Hepatocyte (in vitro differentiated cells): ENCODE measurements at places on chromosomes 6 and 20. TPM values are rescaled to one million over a fixed set of nuclear protein-coding genes. Genes with fewer than 3 reads are reported as not detected.

Gene GFOD1
- total RNA-seq: 3.3 and 3.5 TPM in 2 replicates

- peak; percentile 67 for DNase-seq
Measured at GRCh38 chr6:41167173-41167963, 4.5 kb upstream of the TREM2 start.

DNA sequence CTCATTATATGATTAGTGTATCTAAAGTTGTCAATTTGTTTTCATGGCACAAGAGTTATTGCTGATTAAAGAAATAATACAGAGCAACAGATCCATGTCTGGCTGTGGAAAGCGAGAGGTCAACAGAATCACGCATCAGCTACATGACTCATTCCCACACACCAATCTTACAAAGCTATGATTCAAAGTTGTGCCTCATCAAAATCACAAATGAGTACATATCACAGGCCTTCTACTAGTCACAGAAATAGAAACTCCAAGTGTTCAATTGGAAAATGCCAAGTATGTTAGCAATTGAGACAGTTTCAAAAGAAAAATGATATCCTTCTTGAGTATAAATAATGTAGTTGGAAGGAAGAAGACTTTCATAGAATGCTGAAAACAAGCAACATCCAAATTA lies 57.8 kb upstream of the NKAIN2 start:
- DNase-seq: no peak

Gene BPIFA1
- total RNA-seq: not detected in 2 replicates

Gene PRL
- total RNA-seq: not detected in 2 replicates

DNA sequence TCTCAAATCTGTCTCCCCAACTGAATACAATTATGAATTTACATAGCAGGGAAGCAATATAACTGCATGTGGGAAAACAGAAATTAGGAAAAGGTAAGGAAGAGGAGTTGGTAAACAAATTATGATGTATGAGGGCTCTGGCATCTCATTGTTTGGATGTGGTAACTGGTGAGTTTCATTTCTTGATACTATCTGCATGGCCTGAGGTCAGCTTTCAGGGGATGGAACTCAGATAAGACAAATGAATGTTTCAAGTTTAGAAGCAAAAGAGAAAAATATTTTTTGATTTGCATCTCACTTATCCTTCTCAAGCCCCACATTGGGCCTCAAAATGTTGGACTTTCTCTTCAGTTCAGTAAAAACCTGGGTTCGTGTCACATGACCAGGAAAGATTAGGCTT lies 302.2 kb upstream of the GJE1 start:
- no peak for DNase-seq

Gene PLEKHG1
- 6.3 and 6.8 TPM in 2 replicates for total RNA-seq

- no peak for DNase-seq
Measured at GRCh38 chr6:115969207-115969929, 91.3 kb downstream of the FRK start.

Gene ARMH2
- not detected in 2 replicates for total RNA-seq

Gene CTCFL
- 0.12 TPM in 1 of 2 replicates, not detected in the other for total RNA-seq

Gene RSPH4A
- 0.12 and 0.83 TPM in 2 replicates for total RNA-seq

GRCh38 chr6:68473433-68474210 lies 161.5 kb upstream of the ADGRB3 start:
- peak; percentile 8 for DNase-seq

DNA sequence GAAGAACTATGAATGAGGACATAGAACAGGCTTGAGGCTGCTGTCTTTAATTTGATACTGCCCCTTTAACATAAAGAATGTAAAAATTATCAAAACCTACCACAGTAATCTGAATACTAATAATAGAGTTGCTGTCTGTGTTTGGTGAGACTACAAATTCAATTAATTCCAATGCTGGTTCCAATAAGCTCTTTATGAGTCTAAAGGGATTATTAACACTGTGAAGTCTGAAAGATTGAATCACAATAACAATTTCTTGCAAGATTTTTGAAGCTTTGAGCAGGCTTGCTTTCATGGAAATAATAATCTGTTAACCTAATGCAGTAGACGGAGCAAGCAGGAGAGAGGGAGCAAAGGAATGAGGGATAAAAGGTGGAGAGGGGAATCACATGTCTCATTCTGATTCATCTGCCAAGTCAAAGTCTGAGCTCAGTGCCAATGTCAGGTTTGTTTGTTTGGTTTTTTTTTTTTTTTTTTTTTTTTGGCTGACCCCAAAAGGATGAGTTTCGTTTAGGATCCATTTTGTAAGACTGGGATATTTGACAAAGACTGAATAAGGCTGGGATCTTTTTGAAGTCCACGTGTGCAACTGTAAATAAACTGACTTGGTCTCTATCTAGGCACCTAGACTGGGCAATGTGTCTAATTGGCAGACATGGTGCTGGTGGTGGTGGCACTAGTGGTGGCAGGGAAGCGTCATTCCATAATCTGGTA lies 211.6 kb downstream of the RNF144B start:
- DNase-seq: no peak

DNA sequence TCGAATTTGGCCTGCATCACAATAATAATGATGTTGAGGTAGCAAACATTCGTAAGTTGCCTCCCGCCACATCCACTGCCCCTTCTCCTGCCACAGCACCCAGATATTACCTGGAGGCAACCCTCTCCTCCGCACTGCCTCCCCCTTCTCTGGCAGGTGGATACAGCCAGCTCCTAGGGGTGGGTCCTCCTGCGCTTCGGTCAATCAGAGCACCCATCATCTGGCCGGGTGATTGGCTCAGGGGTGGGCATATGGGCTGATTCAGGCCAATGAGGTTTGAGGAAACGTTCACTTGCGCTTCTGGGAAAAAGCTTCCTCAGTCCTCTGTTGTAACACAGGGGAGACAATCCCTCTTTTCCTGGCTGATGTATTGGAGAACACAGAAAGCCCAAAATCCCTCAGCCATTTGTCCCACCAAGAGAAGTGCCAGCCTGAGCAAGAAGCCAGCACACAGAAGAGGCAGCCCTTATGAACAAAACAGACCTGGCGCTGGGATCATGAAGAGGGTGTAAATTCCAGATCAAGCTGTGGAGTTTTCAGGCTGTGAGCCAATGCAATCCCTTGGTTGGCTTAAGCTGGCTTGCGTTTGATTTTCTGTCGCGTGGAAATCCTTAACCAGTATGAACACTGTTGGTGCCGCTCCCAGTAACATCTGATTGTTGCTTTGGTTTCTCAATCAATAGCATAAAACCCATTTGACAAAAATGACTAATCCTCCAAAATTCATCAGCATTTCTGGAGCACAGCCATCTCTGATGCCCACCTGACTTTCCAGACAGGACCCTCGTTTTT lies 82.2 kb downstream of the PRDM1 start:
- no peak for DNase-seq

Gene MAS1
- total RNA-seq: not detected in 2 replicates

DNA sequence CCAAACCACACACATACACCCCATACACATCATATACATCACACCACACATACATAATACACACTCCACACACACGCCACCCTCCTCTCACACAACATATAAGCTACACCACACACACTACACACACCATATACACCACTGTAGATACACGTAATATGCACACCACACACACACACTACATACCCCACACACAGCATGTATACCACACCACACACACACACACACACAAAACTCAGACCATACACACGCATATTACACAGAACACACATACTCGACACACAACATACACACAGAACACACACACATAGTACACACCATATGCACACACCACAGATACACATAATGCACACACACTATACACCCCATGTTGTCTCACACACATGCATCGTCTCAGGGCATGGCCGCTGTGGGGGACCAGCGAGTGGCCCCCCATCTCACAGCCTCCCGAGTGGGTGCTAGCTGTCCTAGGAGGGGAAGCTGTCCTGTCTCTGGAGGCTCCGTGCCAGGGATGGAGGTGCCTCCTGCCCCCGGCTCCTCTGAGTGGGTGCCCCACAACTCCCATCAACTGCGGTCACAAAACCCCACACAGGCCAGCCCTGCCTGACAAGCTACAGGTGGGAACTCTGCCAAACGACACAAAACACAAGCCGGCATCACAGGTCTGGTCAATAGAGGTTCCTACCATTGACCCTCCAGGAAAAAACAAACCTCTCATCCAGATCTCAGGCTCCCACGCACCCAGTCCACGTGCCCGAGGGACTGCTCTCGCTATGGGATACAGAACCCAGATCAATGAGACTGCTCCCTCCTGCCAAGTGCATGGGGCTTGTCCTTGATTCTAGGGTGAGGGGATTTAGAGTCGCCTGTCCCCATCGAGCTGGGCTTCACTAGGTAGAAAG lies 49.1 kb downstream of the DACT2 start:
- no peak for DNase-seq

DNA sequence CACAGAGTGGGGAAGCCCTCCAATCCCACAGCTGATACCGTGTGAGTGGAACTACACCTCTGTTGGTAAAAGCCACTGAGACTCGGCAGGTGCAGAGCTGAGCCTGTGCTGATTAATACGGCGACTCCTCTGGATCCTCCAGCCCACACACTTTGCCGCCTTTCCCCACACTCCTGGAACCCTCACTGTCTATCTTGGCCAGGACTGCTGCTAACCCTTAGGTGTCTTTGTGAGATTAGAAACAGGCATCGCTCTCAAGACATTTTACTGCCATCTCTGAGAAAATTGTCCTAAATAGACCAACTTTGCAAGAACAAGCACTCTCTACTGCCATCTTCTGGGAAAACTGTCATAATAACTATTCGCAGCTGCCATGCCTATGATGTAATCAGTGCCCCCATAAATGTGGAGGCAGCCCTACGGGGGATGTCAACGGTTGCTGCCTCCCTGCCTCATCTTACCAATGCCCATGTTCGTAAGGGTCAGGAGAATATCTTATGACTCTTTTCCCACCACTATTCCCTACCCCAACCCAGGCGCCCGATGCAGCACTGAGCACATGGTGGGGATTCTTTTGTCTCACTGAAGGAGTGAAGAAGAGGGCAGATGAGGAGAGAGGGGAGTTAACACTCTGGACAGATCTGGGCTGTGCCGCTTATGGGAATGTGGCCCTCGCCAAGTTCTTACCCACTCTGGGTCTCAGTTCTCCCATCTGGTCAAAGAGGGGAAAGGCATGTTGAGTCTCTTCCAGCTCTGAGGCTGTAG lies 26.1 kb upstream of the KCNB1 start:
- peak; percentile 72 for DNase-seq

- no peak for DNase-seq
Measured at GRCh38 chr6:90689172-90689571, 102.3 kb upstream of the MAP3K7 start.

GRCh38 chr6:79719248-79719960 lies 88.3 kb downstream of the SH3BGRL2 start:
- no peak for DNase-seq

GRCh38 chr6:32983964-32984621 lies 15.7 kb downstream of the BRD2 start:
- DNase-seq: no peak

DNA sequence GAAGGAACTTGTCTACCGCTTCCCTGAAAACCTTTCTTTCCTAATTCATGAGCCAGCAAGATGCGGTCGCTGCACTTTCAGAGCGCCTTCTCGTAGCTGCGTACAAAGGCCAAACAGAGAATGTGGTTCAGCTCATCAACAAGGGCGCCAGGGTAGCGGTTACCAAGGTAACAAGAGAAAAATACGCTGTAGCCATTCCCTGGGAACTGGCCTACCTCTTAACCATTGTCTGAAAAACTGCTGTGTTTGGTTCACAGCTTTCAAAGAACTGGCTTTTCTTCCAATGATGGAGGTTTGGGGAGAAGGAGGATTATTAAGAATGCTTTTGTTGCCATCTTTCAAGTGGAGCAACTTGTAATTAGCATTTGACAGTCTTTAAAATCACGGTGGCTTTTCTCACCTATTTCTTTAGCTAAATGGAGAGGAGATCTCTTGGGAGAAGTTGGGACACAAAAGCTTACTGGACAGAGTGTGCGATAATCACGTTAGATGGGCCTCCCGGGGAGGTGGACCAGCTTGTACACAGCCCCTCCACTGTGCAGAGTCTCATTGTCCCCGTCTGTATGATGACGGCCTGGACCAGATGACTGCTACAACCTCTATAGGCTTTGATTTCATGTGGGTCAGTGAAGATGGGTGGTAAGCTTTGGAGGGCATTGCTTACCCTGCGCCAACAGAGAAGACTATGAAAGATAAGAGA lies 71.5 kb downstream of the LYRM2 start:
- DNase-seq: no peak

DNA sequence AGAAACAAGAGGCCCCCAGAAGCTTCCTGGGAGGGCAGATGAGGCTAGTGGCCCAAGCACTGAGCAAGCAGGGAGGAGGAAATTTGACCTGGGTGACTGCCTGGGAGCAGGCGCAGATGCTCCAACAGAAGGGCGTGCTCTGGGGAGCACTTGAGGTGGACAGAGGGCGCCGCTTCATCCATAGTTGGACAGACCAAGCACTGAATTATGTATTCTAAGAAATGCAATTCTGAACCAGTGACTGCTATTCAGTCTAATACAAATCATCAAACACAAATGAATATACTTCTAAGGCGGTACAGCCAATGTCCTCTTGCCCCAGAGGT lies 28.7 kb upstream of the IRF4 start:
- DNase-seq: no peak

- no peak for DNase-seq
Measured at GRCh38 chr6:2731281-2731909, 19.3 kb downstream of the MYLK4 start.
